ENCODE measurements at places on chromosomes 7 and 10.
A peak's percentile ranks its signal among the peaks of the same experiment; 100 is the strongest.

DNA sequence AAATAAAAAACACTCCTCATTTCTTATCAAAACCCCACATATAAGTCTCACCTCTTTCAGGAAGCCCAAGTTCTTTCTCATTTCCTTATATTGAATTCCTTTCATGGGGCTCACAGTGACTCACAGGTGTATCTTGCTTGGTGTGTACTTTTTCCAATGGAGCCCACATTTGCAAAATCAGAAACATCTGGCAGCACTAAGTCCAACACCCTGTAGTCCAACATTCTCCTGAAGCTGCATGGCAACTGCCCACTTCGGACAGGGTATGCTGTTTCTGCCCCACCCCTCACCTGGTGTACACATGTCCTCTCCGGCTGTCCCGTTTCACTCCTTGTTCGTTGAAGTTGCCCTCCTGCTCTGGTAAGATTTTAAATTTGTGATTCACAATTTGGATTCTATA is 544.1 kb downstream of the SORCS3 start:
- no peak for DNase-seq

GRCh38 chr7:82559193-82559805 is 115.7 kb upstream of the CACNA2D1 start:
- peak; percentile 77 for DNase-seq

DNA sequence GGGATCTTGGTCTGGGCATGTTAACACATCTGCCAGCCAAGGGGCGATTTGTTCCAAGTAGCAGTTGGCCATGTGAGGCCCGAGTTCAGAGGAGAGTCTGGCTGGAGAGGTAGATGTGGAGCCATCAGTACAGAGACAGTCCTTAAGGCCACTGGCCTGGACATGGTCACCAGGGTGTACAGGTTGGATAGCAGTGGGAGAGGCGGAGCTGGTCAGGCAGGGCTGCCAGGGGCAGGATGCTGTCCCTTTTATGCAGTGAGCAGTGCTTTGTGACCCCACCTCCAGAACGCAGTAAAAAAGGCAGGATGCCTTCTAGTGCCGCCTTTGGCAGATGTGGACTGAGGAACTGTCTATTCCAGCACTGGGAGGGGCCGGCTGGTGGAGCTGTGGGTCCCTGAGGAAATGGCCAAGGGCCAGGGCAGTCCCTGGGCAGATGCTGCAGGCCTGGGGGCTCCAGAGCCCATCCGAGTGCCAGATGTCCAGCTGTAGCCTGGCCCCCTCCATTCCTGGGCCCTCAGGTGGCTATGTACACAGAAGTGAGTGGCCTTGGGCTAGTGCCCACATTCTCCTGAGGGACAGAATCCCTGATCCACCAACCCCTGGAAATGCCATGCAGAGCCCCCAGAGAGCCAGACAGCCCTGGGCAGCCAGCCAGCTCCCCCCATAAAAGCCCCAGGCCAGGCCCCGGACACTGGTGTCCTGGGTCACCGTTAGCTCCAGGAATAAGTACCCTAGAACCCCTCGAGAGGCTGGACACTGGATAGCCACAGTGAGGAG is 17.2 kb upstream of the MYL7 start:
- DNase-seq: no peak

GRCh38 chr10:2679646-2680045 is 387.7 kb upstream of the PFKP start:
- no peak for DNase-seq

- DNase-seq: no peak
Observed at GRCh38 chr10:72552857-72553256, 73.0 kb downstream of the MICU1 start.

- no peak for DNase-seq
Observed at GRCh38 chr10:1243486-1244234, 187.5 kb downstream of the WDR37 start.

DNA sequence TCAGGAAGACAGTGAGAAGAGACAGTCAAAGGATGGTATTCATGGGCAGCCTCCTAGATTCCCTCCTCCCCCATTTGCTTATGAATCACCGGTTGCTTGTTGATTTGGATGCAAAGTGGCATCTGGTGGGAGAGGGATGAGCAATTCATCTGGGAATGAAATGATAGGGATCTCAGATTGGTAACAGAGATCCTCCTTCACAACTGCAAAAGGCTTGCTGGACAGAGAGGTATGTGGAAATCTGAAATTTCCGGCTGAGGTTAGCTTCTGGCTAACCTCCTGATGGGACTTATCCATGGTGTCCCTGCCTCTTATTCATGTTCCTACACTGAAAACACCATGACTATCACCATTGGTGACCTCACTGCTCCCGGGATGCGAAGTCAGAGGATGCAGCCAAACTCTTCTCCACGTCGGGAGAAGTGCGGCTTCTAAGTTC is 48.4 kb upstream of the PODXL start:
- no peak for DNase-seq

- no peak for DNase-seq
Observed at GRCh38 chr7:139741789-139742344, 35.9 kb downstream of the HIPK2 start.

DNA sequence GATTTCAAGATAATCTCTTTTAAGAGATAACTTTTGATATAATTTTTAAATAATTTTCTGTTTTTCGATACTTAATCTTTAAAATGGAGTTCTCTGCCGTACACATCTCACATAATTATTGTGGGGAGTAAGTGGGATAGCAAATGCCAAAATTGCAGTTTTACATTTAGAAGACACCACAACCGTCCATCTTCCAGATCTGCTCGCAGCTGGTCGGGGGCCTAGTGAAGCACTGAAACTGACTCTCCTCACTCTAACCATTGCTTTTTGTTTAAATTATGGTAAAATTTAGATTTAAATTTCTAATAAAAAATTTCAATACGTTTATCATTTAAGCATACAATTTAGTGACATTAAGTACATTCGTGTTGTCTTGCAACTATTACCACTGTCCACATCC is 94.2 kb downstream of the PRR15 start:
- DNase-seq: no peak

DNA sequence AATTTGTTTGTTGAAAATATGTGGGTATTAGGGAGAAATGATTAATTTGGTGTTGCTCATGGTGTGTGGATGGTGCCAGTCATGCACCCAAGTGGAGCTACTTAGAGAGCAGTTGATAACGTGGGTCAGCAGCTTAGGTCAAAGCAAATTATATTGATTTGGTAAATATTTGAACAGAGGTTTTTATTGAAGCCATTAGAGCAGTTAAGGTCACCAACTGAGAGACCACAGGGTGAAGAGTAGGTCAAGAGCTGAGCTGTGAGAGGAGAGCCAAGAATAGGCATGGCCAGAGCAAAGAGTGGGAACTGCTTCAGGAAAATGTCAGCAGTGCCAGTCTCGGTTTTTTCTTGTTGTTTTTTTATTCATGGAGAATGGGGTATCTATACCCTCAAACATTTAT is 97.9 kb downstream of the TMEM168 start:
- no peak for DNase-seq

DNA sequence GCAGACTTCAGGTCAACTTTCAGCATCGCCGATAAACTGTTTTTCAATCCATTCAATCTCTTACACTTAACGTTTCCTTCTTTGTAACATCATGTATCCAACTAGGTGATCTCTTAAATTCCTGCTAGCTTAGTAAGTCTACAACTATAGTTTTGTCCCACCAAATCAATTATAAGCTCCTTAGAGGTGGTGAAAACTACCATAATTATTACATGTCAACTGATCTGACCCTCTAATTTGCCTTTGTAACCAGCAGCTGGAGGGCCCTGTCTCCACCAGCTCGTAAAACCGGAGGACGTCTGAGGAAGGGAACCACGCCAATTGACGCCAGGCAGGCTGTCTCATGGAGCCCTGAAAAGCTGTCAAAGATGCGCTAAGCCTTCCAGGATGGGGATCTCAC is 113.4 kb downstream of the ABCC2 start:
- DNase-seq: no peak

DNA sequence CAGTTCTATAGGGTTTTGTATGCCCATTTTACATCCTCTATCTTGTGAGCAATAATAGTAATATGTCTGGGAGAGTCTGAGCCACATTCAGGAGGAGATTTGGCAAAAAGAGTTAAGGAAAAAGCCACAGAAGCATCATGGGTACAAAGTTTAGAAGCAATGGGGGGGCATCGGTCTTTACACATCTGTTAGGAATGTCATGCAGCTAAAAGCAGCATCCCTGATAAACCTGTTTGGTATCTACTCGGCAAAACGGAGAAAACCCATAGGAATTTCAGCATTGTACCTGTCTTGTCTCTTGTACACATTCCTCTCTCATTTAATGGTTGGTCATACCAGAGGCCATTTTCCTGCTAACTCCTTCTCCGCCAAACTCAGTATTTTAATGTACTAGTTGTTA is 12.5 kb upstream of the HERPUD2 start:
- DNase-seq: no peak

GRCh38 chr7:90244909-90245851 is at the start of gene CFAP69:
Gene CFAP69, plus strand, starts transcription at chr7:90245174. Its CDS starts 251 bp downstream, at chr7:90245425.
- peak; percentile 20 for DNase-seq

DNA sequence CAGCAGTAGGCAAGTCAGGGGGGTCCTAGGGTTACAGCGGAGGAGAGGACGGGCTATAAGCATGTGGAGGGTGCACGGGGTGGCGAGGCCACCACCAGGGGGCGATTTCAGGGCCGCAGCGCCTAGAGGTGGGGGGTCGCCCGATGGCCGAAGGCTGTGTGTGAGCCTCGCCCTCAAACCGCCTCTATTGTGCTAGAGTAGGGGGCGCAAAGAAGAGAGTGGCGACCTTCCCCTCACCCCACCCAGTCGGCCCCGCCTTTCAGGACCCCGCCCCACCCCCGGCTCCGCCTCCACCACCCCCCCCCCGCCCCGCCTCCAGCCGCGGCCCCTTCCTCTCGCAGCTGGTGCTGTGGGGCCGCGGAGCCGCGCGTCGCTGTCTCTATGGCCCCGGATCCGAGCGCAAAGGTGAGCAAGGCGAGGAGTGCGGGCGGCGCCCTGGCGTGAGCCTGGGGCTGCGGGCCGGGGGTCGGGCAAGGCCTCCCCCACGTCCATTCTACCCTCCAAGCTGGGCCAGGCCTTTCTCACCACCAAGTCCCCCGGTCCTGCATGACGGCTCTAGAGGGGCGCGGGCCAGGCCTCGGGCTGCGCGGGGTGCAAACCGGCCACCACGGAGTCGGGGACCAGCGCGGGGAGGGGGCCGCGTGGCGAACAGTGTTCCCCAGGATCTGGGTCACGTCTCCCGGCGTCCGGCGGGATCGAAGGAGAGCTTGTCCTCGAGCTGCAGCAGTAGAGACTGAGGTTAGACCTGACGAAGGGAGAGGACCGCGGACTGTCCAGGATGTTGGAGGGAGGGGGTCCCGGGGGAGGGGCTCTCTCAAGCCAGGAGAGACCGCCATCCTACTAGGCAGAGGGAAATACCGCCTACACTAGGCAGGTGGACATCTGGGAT is at the start of gene SEMA4G:
Gene SEMA4G, plus strand, starts transcription at position 318 of the 889 bp plus-strand sequence. CDS start 3,409 bp downstream, outside the sequence.
- DNase-seq: no peak

DNA sequence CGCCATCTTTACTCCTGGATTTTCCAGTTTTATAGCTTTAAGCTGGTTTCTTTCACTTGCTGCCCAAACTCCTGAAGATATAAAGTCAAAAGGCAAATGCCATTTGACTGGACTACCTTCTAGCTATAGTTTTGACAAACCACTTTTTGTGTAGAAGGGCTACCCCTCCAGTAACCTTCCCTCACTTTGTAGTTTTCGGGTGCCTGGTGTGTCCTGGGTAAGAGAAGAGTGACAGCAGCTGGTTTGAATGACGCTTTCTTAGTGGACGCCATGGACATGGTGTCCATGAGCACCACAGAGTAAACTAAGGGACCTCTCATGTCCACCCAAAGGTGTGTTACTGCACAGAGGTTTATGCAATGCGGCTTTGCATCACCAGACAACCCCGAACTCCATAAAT is 21.2 kb upstream of the PITRM1 start:
- DNase-seq: no peak

DNA sequence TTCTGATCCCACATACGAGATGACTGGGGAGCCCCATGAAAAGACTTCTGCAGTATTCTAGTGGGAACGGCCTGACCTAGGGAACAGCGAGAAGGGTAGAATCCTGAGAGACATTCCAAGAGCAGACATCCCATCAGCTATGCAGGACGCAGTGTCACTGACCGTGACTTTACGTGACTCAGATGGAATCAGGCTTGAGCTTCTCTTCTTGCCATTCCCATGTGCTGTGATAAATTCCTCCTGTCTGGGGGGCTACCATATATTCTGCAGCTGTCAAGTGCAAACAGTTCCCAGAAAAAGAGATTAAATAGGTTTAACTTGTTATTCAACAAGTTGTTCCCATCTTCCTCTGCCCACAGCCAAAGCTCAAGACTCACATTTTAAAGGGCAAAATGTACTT is 73.1 kb upstream of the PDE1C start:
- DNase-seq: no peak

GRCh38 chr10:5563991-5564536 is 39.3 kb downstream of the CALML3 start:
- no peak for DNase-seq

DNA sequence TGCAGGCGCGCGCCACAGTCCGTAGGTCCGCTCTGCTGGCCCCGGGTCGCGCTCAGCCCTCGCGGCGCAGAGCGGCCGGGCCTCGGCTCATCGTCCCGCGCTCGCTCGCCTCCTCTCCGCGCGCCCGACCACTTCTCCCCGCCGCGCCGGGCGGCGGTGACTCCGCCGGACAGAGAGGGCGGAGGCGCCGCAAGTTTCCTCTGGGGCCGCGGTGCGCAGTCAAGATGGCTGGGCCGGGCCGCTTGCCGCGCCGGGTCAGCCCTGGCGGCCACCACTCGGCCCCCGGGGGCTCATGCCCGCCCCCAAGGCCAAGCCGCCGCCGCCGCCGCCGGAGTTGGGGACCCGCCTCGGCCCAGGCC is 441 bp downstream of the FZD8 start:
- DNase-seq: no peak

GRCh38 chr7:30521532-30521931 is 16.9 kb upstream of the GGCT start:
- no peak for DNase-seq

- DNase-seq: no peak
Observed at GRCh38 chr10:102119417-102120141, 589 bp downstream of the LDB1 start.

GRCh38 chr10:48768926-48769325 is 84.3 kb downstream of the WDFY4 start:
- DNase-seq: no peak

GRCh38 chr10:127815147-127815546 is 77.6 kb downstream of the CLRN3 start:
- no peak for DNase-seq

- no peak for DNase-seq
Observed at GRCh38 chr10:84293574-84294016, 34.8 kb upstream of the CCSER2 start.

- no peak for DNase-seq
Observed at GRCh38 chr10:12413369-12413711, 64.0 kb downstream of the CAMK1D start.

DNA sequence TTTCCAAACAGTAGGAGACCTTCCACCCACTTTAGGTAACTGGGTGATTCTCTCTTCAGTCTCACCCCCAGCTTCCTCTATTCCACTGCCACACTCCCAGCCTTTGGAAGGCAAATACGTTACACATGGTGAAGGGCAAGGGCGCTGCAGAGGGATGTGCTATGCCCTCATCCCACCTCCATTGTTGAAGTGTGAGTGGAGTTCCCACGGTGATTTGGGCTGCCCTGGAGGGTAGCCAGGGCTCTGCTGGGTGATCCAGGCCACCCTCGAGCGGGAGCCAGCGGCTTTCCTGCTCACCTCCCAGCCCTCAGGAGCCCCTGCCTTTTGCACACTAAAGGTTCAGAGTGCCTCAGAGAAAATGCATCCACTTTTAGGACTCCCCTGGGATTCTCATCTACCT is 181.1 kb downstream of the ZMYND11 start:
- DNase-seq: no peak
